ENCODE measurements at places on chromosomes 7 and 10. TPM values are rescaled to one million over a fixed set of nuclear protein-coding genes. Genes with fewer than 3 reads are reported as not detected.

- H3K27ac ChIP-seq, result no peak overlapping the region
- no peaks in the 10 kb centered on the region for H3K36me3 ChIP-seq
- H3K27me3 ChIP-seq, result peaks cover 7% of the 10 kb centered on the region
- H3K4me1 ChIP-seq, result peaks cover 20% of the 10 kb centered on the region
- DNase-seq, result peak; percentile 73
Observed at GRCh38 chr10:102422545-102423129, 2.0 kb downstream of the FBXL15 start.

DNA sequence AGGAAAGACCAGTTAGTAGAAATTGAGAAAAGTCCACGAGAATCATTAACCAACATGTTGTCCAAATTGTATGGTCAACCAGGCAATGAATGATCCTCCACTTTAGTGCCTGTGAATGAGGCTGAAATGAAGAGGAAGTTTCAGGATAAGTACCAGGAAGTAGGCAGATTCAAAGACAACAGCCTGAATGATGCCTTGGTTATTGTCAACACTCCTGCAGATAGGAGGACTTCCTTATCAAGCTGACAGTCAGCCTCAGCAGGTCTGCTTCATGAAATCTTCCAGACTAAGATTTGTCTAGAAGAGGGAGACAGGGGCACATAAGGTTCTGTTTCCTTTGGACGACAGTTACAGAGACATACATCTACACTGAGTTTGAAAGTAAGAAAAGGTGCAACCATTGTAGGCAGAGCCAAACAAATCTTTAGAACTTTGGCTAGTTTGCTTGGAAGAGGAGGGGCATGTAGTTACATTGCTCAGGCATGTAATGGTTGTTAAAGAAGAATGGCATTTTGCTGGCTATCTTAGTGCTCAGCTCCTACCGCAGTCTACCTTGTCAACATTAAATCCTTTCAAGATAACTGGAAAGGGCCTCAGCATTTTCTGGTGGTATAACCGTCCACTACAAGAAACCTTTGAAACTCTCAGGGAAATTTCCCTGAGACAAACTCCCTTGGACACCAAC is 81.4 kb downstream of the ABI1 start:
- H3K27me3 ChIP-seq, result no peaks in the 10 kb centered on the region
- no peak overlapping the region for H3K27ac ChIP-seq
- H3K36me3 ChIP-seq, result no peaks in the 10 kb centered on the region
- DNase-seq, result no peak
- H3K4me3 ChIP-seq, result no peak overlapping the region
- no peaks in the 10 kb centered on the region for H3K4me1 ChIP-seq

Gene CACNA2D1
- total RNA-seq, result 42.1 TPM

DNA sequence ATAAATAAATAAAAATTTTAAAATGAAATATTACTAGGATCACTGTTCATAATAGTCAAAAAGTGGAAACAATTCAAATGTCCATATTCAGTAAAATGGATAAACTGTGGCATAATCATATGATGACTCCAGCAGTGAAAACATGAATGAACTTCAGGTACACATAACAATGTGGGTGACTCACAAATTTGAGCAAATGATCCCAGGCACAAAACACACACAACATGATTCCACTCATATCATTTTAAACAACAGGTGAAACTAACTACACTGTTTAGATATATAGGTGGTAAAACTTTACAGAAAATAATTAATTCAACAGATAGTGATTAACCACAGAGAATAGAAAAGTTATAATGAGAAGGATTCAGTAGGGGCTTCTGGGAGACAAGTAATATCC is 14.7 kb upstream of the SAMD8 start:
- H3K4me3 ChIP-seq, result no peak overlapping the region
- H3K27ac ChIP-seq, result no peak overlapping the region
- H3K36me3 ChIP-seq, result no peaks in the 10 kb centered on the region
- DNase-seq, result no peak
- H3K27me3 ChIP-seq, result no peaks in the 10 kb centered on the region

DNA sequence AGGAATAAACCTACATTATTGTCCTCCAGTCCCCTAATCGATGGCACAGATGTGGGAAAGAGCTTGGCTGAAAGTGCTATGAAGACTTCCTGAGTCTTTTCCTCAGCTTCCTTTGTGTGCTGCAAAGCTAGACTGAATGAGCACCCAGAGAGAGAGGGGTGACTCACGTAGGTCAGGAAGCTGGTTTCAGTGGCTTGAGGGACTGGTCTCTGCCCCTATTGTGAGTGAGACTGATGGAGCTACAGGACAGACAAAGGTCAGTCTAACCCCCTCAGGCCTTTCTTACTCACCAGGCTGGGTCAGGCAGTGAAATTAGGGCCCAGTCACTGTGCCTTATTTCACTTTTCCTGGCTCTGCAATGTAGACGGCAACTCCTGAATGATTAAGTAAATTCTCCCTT is 171.1 kb upstream of the GRB10 start:
- H3K27me3 ChIP-seq, result no peaks in the 10 kb centered on the region
- no peak overlapping the region for H3K4me3 ChIP-seq
- peak; percentile 81 for DNase-seq
- no peaks in the 10 kb centered on the region for H3K36me3 ChIP-seq
- H3K27ac ChIP-seq, result peak overlapping the region; percentile 85

DNA sequence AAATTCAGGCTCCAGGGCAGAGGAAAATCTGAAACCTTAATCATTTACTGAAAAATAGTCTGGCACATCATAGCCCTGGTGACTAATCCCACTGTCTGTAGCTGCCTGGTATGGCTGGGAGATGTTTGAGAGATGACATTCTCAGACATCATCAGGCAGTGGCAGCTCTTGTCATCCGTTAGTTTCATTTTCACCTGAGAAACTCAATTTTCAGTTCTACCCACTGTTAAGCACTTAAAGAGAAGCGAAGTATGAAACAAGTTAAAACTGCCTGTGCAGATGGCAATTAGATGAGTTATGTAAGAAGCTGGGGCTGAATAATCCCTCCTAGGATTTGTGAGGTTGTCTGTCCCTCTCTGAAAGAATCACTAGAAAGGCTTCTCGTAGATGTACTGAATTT is 150.2 kb downstream of the NSUN6 start:
- no peak overlapping the region for H3K27ac ChIP-seq
- no peaks in the 10 kb centered on the region for H3K36me3 ChIP-seq
- no peaks in the 10 kb centered on the region for H3K27me3 ChIP-seq
- no peak for DNase-seq
- H3K4me1 ChIP-seq, result no peaks in the 10 kb centered on the region

DNA sequence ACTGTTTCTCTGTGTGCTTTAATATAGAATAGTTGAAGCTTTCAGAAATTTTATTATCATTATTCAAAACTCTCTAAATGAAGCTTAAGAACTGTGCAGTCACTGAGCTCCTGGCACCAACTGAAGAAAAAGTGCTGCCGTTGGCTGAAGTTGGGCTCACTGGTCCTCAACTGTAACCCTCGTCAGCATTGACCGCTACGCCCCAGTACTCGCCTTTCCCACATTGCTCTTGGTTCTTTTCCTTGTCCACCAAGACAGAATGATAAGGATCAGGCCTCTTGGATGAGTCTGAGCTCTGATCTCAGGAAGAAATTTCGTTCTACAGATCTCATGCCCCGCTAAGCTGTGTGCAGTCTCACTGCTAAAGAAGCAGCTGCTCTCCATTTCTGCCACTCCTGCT is 7.9 kb upstream of the TAF3 start:
- DNase-seq, result no peak
- no peaks in the 10 kb centered on the region for H3K4me1 ChIP-seq
- no peaks in the 10 kb centered on the region for H3K27me3 ChIP-seq
- H3K27ac ChIP-seq, result no peak overlapping the region
- H3K4me3 ChIP-seq, result no peak overlapping the region
- H3K36me3 ChIP-seq, result peaks cover 7% of the 10 kb centered on the region

Gene GIMAP5
- 0.85 TPM for total RNA-seq

Gene COL17A1
- 1.2 TPM for total RNA-seq

DNA sequence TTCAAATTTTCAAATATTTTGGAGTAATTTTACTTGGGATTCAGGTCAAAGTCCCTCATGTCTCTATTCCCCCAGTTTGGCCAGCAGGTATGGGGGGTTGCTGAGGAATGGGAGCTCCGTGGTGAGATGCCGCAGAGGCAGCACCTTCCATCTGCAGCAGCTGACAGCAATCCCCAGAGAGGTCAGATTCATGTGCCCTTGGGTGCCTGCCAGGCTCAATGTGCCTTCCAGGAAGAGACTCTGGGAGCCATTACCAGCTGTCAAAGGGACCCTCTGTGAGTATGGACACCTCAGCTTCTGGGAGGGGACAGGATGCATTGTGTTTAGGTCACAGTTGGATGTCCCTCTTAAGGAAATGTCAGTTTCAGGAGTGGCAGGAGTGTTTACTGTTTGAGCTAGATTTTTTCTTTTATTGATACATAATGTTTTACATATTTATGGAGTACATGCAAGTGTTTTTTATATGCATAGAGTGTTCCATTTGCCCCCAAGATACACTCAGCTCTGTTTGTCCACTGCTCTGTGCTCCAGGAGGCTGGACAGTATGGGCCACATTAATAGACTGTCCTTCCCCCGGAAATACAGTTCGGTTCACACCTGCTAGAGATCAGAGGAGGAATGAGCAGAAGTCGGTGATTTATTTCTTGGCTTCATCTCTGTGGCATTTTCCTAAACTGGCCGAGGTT is 75.3 kb upstream of the GRB10 start:
- no peaks in the 10 kb centered on the region for H3K27me3 ChIP-seq
- H3K36me3 ChIP-seq, result no peaks in the 10 kb centered on the region
- H3K4me1 ChIP-seq, result no peaks in the 10 kb centered on the region
- no peak overlapping the region for H3K4me3 ChIP-seq

Gene PRSS2
- not detected for total RNA-seq

DNA sequence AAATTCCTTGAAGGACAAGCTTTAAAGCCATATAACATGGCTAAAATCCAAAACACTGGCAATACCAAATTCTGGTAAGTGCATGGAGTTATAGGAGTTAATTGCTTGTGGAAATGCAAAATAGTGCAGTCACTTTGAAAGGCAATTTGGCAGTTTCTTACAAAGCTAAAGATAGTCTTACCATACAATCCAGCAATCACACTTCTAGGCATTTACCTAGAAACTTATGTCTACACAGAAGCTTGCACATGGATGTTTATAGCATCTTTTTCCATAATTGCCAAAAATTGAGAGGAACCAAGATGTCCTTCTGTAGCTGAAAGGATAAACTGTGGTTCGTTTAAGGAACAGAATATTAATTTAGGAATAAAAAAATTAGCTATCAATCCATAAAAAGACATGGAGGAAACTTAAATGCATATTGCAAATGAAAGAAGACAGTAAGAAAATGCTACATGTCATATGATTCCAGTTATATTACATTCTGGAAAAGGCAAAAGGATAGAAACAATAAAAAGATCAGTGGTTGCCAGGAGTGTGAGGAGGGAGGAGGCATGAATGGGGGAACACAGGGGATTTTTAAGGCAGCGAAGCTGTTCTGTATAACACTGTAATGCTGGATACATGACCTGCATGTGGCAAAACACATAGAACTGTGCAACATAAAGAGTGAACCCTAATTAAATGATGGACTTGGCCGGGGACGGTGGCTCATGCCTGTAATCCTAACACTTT is 51.9 kb downstream of the GNAT3 start:
- H3K4me1 ChIP-seq, result no peaks in the 10 kb centered on the region
- H3K36me3 ChIP-seq, result no peaks in the 10 kb centered on the region
- H3K27ac ChIP-seq, result no peak overlapping the region
- H3K4me3 ChIP-seq, result no peak overlapping the region
- no peaks in the 10 kb centered on the region for H3K27me3 ChIP-seq

GRCh38 chr7:85185424-85186082 is 1.3 kb downstream of the SEMA3D start:
- H3K4me1 ChIP-seq, result peaks cover 5% of the 10 kb centered on the region
- peak overlapping the region; percentile 40 for H3K27ac ChIP-seq

Data from endothelial cell of umbilical vein (primary cell).